ENCODE measurements at places on chromosomes 3 and 15. TPM values are rescaled to one million over a fixed set of nuclear protein-coding genes. Genes with fewer than 3 reads are reported as not detected.

DNA sequence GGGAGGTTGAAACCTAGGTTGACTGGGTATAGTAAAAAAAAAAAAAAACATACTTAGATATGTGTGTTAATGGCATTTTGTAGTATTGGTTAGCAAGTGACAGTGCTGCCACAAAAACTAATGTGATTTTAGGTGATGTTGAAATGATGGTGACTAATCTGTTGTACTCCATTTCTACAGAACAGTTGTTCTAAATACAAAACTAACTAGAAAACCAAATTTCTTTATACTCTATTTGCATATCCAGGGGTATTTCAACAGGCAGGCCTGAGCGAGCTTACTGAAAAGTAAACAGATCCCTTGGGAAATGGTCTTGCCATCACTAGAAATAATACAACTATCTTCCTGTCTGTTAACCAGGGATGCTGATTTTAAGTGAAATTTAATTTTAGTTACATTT, 20.5 kb downstream of the TSC22D2 start:
- DNase-seq = no peak

DNA sequence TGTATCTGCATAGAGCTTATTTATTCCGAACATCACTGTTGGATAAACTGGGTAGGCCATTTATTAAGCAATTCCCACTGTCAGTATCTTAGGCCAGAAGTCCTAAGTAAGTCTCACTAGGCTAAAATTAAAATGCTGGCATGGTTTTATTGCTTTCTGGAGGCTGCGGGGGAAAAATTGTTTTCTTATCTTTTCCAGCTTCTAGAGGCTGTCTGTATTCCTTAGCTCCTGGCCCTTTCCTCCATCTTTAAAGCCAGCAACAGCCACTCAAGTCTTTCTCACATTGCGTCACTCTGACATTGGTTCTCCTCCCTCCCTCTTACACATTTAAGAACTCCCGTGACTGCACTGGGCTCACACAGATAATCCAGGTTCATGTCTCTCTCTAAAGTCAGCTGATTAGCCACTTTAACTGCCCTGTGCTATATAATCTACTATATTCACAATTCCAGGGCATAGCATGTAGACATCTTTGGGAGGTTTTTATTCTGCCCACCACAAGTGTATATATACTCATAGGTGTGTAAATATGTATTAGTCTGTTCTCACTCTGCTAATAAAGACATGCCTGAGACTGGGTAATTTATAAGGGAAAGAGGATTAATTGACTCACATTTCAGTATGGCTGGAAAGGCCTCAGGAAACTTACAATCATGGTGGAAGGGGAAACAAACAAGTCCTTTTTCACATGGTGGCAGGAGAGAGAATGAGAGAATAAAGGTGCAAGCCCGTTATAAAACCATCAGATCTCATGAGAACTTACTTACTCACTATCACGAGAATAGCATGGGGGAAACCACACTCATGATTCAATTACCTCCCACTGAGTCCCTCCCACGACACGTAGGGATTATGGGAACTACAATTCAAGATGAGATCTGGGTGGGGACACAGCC, 113.5 kb upstream of the SLC7A14 start:
- DNase-seq = no peak

WDR72 gene
- 1.0 TPM for total RNA-seq

DNA sequence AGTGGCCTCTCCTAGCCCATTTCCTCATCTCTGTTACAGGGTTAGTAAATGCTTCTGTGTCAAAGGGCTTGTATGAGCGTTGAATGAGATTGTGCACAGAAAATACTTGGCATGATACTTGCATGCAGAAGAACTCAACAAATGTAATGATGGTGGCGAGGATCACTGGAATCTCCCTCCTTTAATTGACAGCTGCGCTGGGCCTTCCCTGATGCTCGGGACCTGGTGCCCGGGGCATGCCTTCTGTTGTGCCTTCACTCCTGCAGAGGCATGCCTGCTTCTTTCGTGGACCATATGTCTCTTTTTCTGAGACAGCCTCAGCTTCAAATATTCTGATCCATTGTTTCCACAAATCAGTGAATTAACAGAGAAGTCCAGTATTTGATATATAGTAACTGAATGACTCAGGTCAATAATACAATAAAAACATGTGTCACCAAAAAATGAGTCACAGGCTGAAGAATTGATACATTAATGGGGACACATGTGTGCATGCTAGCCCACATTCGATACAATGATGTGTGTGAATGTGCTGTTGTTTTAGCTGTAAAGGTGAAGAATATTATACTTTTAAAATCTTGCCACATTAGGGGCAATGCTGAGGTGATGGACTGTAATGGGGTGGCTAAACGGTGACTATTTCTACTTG, 243.3 kb upstream of the TBL1XR1 start:
- no peak for DNase-seq

DNA sequence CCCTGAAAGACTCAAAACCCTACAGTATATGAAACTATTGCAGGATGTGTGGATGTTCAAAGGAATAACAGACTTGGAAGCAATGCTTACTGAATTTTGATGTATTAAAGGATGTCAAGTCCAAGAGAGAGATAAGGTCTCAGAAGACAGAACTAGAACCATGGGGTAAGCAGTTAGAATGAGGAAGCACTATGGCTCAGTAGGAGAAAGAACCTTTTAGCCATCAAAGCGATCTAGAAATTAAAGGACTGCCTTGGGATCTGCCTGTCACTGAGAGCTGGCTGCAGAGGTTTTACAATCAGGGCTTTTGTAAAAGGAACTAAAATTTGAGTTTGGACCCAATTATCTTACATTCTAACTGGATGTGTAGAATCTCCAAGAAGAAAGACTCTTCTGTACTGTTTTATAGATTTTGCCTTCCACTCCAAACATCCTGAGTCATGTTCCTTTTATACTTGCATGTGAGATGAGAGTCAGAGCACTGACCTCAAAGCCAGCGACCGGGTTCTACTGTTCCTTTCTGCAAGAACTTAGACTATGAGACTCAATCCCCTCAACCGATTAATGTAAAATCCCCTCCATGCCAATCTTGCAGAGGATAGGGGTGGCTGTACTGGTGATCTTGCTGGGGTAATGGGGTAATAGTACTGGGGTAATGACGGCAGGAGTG, 412.3 kb upstream of the TPRG1 start:
- no peak for DNase-seq

DNA sequence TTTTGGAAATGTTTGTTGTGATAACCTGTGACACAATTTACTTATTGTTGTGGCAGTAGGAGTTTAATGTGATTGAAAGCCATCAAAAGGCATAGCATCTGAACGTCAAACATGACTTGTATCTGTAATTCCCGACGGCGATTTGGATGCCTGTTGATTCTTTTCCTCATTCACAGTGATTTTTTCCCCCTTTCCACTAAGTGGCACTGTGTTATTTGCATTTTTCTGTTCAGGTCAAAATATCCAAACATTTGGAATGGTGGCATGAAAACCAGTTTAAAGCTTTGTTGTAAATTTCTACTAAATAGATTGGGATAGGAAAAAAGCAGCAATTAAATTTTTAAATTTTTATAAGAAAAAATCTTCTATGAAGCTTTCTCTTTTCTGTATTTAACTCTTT, 259.9 kb upstream of the KCNH8 start:
- no peak for DNase-seq

WDR93 gene
- not detected for total RNA-seq

DNA sequence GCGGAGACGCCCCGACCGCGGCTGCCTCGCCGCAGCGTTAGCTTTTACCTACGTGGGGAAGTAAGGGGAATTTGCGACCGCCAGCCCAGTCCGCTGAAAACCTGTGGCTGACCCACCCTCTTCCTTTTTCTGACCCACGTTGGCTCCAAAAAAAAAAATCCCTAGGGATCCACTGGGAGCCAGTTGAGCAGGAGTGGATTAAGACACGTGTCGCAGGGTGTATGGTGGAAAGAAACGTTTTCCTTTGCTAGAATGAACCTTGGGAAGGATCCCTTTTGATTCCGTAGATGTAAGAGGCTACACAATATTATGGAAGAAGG, 575 bp upstream of the PCYT1A start:
- DNase-seq = no peak

ITIH1 gene
- total RNA-seq = not detected

CLSTN2 gene
- 14.1 TPM for total RNA-seq

GPR62 gene
- not detected for total RNA-seq

DNA sequence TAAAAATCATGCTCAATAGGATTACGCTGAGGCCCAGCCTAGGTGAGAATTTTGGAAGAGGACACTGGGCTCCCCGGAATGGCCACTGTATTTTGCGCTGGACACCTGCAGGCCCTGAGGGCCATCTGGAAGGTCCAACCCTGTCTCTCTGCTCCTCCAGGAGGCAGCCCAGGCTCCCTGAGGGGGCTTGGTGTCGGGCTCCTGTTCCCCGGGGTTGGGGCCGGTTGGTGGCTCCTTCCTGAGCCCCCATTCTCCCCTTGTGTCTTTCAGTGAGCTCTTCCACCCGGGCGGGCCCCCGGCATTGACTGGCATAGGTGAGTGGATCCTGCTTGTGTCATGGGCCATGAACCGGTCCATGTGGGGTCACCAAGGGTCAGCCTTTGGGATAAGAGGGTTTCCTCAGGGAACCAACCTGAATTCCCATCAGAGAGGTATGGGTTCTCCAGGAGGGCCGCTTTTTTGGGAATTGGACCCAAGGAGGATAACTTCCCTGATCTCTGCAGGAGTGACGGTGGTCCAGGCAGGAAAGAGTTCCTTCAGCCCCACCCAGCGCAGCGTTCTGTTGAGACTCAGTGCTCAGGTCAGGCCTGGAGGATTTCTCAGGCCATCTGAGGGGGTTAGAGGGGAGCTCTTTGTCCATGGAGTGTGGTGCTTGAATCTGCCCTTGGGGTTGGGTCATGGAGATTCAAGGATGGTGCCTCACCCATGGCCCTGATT, 187.8 kb downstream of the UBE3A start:
- peak; percentile 42 for DNase-seq

- no peak for DNase-seq
These were observed 75.2 kb downstream of the APBA2 start for GRCh38 chr15:28960979-28961378.

CPLX3 gene
- not detected for total RNA-seq

DNA sequence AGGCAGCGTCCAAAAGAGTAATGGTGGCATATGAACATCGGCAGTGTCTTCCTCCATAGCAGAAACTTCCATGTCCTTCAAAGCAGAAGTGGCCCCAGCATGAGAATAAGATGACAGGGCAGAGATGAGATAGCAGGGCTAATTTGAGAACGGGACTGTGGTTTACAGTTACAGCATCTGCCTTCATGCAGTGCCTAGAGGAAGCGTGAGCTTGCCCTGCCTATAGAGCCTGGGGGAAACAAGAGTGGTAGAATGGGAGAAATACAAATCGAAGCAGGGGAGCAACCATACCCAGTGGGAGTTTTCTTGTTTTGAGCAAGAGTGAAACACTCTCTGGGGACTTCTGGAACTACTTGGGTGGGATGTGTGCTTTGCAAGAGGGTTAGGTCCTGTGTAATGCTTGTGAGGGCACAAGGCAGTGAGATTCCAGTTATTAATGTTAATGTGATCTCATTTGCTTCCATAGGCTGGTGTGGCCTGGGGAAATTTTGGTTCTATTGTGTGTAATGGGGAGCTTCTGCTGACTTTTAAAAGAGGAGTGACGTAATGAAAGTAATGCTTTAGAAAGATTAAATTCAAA, 616.9 kb downstream of the ZIC1 start:
- no peak for DNase-seq

CHL1 gene
- 39.5 TPM for total RNA-seq

CYP8B1 gene
- total RNA-seq = not detected

- no peak for DNase-seq
These were observed 32.6 kb downstream of the EHHADH start for GRCh38 chr3:185221203-185221602.

NCK1 gene
- 38.5 TPM for total RNA-seq

GPR160 gene
- 12.2 TPM for total RNA-seq

Data from suprapubic skin (tissue), 4 donors.